WTC11 (cell line): ENCODE measurements at places on chromosomes 12 and 14.

- DNase-seq: no peak
Observed at GRCh38 chr12:106358396-106359241, 1.1 kb downstream of the POLR3B start.

DNA sequence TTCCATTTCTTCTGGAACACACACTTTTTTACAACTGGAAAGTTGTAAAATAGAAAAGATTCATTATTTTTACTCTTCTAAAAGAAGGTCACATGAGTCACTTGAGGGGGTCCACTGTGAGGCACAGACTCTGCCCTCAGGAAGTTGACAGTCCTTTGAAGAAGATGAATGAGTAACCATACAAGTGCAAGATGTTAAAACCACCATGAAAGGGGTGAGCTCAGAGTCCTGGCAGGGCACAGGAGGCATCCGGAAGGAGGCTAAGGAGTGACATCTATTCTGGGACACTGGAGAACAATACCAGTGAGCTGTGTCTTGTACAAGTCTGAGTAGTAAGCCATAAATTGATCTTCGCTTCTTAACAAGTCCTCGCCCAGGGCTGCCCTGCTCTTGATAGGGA, 126.0 kb upstream of the FRMD6 start:
- DNase-seq: no peak

DNA sequence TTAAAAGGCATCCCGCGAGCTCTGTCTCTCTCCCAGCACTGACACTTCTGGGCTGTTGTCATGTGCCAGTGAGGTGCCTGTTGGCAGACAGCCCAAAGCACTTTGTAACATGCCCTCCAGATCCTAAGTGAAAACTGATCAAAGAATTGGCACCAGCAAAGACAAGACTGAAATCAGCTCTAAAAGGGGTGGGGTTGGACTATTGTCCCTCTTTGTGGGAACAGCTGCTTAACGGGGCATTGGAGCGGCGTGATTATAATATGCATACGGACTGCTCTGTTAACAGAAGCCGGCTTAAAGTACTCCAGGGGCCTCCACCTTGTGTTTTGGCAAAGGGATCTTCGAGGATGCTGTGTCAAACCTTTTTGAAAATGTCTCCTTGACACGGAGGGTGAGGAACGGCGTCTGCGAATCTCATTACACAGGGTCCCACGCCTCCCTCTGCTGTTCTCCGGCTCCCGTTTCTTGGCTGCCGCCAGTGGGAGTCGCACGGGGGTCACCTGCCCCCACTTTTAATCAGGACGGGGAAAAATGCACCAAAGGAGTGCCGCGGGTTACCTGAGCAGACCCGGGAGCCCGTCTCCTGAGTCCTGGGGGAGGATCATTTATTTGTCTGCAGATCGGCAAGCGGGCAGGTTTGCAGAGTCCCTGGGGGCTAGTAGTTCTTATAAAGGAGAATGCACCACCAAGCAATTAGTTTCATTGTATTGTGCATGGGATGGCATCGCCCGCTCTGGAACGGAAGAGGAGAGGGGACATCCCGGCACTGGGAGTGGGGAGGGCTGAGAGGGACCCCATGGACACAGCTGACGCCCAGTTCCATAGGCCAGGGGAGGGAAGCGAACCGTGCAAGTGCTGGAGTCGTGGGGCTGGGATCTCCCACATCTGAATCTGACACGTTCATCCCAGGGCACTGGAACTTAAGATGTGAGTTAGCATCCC, 44.3 kb downstream of the SPRING1 start:
- no peak for DNase-seq

DNA sequence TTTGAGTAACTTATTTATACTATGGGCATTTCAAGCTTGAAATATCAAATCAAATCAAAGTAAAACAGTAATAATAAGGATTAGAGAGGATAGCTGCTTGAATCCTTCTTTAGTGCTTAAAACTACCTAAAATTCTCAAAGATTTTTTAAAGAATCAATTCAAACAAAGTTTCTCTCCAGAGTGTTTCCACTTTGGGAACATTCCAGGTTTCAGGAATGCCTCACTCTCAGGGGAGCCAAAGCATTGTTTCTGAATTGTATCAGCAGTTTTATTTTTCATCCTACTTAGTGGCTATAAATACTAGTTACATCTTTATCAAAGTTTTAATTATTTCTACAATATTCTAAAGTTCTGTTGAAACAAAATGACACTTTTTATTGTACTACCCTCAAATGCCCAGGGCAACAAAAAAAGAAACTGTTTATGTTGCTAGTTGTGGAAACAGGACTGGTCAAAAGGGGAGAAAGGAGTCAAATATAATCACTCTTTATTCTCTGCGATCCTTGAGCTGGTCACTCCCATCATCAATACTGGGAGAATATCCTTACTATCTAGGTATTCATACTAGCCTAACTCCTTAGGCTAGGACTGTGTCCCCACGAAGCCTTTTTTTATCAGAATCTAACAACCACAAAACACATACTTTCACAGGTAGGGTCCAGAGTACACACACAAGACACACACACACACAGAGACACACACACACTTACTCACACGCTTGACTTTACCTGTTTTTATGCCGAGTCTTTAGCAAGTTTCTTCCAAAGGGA, 598 bp downstream of the RASSF9 start:
- DNase-seq: no peak

DNA sequence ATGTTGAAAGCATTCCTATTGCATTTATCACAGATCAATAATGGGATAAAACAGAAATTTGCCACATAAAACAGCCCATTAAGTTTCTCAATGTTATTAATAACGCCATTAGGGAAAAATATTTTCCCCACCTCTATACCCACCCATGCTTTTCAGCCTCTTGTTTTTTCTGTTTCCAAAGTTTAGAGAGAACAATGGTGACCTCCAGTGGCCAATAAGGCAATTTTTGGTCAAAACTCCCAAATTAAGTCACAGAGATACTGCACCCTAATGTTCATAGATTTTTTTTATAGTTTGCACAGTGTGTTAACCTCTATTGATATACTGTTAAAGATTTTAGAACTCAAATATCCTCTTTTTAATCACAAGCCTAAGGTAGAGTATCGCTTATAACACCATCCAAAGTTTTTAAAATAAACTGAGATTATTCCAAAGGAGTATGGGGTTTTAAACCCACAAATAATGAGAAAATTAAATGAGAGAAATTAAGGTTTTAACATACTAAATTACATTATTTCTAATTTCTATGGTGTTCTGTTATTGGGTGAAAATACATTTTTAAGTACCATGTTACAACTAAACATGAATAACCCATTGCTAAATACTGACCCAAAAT, 184.7 kb upstream of the DCN start:
- no peak for DNase-seq

DNA sequence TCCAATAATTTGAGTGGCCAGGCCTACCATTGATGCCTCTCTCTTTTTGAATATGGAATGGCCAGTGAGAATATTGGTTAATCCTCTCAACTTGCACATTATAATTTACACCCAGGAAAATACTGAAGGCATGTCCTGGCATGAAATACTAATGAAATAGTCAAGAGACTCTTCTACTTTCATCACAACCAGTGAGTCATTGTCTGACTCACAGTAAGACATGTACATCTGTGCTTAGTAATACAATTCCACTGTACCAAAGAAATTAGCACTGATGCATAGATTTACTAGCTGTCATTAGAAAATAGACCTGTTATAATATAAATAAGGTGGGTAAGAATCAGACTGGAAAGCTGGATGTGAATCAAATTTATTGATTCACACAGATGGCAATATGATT, 31.6 kb downstream of the KCNC2 start:
- no peak for DNase-seq

DNA sequence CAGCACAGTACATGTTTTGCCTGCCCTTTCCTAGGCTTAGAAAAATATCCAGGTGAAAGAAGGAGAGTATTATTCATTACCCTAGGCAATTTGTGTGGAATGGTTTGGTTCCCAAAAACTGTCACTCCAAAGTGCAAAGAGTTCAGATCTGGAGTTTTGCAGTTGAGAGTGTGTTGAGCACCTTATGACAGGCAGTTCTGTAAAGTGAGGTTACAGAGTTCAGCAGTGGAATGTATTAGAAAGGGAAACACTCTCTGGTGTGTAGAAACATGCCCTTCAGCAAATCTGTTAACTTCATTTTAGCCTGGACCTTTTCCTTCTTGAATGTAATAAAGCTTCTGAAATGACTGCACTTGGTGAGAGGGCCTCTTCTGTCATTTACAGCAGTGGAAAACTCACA, 154.0 kb upstream of the SSTR1 start:
- DNase-seq: no peak

DNA sequence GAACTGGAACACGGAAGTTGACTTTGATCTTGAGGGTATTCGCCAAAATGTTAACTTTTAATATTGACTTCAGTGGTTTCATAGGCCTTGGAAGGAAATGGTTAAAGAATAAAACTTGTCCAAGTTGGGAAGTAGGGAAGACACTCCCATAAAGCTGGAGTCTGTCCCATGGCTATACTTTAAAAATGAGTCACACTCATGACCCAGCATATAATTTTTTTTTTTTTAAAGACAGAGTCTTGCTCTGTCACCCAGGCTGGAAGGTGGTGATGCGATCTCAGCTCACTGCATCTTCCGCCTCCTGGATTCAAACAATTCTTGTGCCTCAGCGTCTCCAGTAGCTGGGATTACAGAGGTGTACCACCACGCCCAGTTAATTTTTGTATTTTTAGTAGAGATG, 19.6 kb downstream of the TMPRSS12 start:
- DNase-seq: no peak

- no peak for DNase-seq
Observed at GRCh38 chr12:124524231-124524925, 43.0 kb downstream of the NCOR2 start.

DNA sequence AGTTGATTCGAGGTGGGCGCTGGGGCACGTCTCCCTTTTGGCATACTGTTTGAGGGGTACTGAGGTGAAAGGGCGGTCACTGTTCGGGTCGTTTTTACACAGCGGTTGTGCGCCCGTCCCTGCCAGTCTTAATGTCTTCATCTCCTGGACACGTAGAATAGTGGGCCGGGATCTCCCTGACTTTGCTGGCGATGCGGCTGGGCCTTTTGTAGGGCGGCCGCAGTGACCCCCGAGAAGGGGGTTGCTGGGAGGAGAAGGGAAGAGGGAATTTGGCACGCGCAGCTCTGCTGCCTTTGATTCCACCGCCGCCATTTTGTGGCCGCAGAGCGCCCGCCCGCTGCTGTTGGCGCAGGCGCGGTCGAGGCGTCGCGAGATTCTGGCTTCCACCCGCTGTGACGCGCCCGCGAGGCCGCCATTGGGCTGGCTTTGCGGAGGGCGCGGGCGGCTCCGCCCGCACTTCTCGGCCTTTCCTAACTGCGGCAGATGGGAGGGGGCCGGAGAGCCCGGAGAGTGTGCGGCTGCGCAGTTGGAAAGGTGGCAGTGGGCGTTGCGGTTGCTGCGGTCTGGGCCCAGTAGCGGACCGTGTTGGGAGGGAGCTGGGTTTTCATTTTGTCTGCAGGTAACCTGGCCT, 542 bp downstream of the SRSF5 start:
- peak; percentile 93 for DNase-seq

GRCh38 chr12:67449591-67450052, 180.5 kb downstream of the CAND1 start:
- DNase-seq: no peak

GRCh38 chr14:95481391-95482022, 34.9 kb downstream of the SYNE3 start:
- no peak for DNase-seq

- DNase-seq: no peak
Observed at GRCh38 chr14:51860825-51861499, 550 bp downstream of the GNG2 start.

GRCh38 chr12:57767876-57768275, 998 bp upstream of the CYP27B1 start:
- no peak for DNase-seq

- DNase-seq: no peak
Observed at GRCh38 chr12:597926-598568, 65.2 kb downstream of the NINJ2 start.

- DNase-seq: no peak
Observed at GRCh38 chr12:80422550-80422949, 21.5 kb upstream of the PTPRQ start.

GRCh38 chr12:130338794-130339601, 1.3 kb downstream of the PIWIL1 start:
- DNase-seq: no peak

DNA sequence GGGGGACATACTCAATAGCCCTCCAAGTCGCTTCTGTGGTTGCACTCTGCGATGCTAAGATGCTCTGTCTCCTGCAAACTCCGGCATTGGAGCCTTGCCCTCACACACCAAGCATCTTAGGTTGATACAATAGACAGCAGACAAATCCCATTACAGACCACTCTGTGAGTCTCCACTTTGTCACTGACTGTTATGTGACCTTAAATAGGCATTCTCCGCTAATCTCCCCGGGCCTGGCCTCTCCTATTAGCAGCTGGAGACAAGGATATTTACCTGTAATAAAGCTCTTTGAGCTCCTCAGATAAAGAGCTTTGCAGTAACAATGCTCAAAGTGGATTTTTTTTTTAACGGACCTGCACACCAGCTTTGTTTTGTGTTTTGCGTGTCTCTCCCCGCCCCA, 479.7 kb upstream of the TBX3 start:
- DNase-seq: no peak

GRCh38 chr12:127293507-127294310, 973.3 kb upstream of the TMEM132C start:
- DNase-seq: peak; percentile 27

DNA sequence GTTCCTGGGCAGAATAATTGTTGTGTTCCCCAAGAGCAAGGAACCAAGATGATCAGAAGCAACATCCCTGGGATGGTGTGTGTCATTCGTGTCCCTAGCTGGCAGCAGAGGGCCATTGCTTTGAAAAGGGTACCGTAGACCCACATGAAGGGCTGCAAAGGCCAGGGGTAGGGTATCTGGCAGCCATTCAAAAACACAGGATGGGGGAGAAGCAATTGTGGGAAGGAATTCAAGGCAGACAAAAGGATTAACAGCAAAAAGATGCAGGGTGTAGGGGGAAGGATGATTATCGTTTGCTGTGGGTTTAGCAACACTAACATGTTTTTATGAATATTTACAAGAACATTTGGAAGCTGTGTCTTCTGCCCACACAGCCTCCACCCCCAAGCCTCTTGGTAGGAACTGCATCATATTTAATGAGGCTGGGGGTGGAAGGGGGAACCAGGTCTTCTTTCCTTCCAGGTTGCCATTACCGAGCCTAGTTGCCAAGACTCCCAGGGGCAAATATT, 169.0 kb upstream of the G2E3 start:
- no peak for DNase-seq

DNA sequence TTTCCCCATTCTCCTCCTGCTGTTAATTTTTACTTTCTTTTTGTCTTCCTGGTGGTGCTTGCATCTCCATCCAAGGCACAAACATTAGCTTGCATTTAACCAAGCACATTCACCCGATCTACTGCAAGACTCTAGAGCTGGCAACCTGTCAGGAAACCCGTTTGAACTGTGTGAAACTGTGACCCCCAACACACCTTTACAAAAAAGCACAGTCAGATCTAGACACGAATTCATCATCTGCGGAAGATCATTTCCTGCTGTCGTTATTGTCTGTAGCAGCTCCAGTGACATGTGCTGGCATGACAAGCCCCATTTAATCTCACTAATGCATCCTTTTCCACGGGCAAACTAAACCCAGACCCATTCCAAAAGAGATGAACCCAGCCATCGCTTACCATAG, 340.5 kb downstream of the VRK1 start:
- no peak for DNase-seq
